Activated T-helper 17 cell treated with anti-CD3 and anti-CD28 coated beads, Interleukin-2, amount 50 U/mL, for 72 hours (primary cell): ENCODE measurements at places on chromosomes 3 and 15.
A peak's percentile ranks its signal among the peaks of the same experiment; 100 is the strongest.

GRCh38 chr3:143294188-143294587 lies 174.6 kb downstream of the CHST2 start:
- H3K36me3 ChIP-seq, result no peaks in the 10 kb centered on the region
- peak; percentile 75 for ATAC-seq
- no peaks in the 10 kb centered on the region for H3K27me3 ChIP-seq
- H3K4me3 ChIP-seq, result no peak overlapping the region
- H3K4me1 ChIP-seq, result peaks cover 18% of the 10 kb centered on the region
- no peak overlapping the region for H3K27ac ChIP-seq

- ATAC-seq, result no peak
- no peak overlapping the region for H3K27ac ChIP-seq
- no peak overlapping the region for H3K4me3 ChIP-seq
These were observed 52.2 kb downstream of the EXOG start for GRCh38 chr3:38548154-38548931.

DNA sequence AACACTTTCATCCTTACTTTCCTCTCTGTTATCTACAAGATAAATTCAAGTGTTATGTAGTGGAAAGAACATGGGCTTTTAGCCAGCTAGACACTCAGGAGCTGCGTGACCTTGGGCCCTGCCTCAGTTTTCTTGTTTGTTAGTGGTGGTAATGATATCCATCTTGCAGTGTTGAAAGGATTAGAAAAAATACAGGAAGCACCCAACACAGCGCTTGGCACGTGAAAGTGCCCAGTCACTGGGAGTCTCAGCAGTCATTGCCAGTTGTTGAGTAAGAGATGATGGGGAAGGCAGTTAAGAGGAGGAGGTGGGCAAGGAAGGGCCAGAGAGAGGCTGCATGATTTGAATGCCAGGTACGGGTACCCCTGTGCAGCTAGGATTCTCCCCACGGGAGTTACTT lies 5.3 kb downstream of the PDIA5 start:
- peaks cover 21% of the 10 kb centered on the region for H3K4me1 ChIP-seq
- no peak overlapping the region for H3K4me3 ChIP-seq
- no peaks in the 10 kb centered on the region for H3K36me3 ChIP-seq
- no peak overlapping the region for H3K27ac ChIP-seq
- ATAC-seq, result no peak

DNA sequence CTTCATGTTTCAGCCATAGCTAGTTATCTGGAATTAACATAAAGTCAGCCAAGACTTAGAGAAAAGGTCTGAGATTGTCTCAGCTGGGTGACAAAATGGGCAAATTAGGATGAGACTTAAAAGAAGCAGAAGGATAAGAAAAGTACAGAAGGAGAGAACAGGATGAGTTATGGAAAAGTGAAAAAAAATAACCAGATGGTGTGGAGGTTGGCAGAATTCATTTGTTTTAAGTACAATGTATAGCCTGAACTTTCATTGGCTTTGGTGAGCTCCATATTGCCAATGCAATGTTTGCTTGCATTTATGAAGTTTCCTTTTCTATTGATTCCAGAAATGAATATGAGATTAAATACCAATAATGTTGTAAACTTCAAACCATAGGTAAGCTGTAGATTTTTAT lies 447.2 kb upstream of the DPH6 start:
- no peak for ATAC-seq
- no peaks in the 10 kb centered on the region for H3K36me3 ChIP-seq
- H3K4me1 ChIP-seq, result no peaks in the 10 kb centered on the region
- no peaks in the 10 kb centered on the region for H3K27me3 ChIP-seq
- H3K27ac ChIP-seq, result no peak overlapping the region

GRCh38 chr3:125163739-125164601 lies 48.6 kb downstream of the SLC12A8 start:
- no peaks in the 10 kb centered on the region for H3K4me1 ChIP-seq
- no peak overlapping the region for H3K27ac ChIP-seq
- H3K4me3 ChIP-seq, result no peak overlapping the region

DNA sequence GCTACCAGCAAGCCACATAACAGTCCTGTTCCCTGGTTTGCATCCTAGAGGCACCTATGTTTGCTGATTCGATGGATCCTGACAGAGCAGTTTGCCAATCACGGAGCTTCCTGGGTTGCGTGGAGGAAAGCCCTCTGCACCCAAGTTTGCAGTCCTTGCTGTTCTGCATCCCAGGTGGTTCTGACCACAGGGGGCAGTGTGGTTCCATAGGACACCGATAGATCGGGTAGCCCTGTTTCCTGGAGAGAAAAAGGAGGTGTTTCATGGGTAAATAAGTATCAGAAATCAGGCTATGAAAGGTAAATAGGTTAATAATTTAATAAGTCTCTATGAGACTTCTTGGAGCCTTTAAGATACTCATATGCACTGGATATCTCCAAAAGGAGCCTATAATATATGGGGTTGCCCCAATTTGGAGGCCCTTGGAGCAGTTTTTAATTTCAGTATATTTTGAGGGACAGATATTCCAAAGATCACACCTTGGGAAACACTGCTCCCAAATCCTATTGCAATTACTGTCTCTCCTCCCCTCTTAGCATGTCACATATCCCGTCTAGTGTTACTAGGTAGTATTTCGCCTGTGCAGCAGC lies 194.6 kb upstream of the TPM1 start:
- H3K36me3 ChIP-seq, result no peaks in the 10 kb centered on the region
- H3K27me3 ChIP-seq, result peaks cover 21% of the 10 kb centered on the region
- no peak overlapping the region for H3K4me3 ChIP-seq
- ATAC-seq, result peak; percentile 32
- no peaks in the 10 kb centered on the region for H3K4me1 ChIP-seq
- no peak overlapping the region for H3K27ac ChIP-seq
